ENCODE measurements at places on chromosomes 12 and 14. TPM values are rescaled to one million over a fixed set of nuclear protein-coding genes. Genes with fewer than 3 reads are reported as not detected.

- no peak for DNase-seq
These were observed 26.7 kb downstream of the TOGARAM1 start for GRCh38 chr14:44988694-44989093.

DNA sequence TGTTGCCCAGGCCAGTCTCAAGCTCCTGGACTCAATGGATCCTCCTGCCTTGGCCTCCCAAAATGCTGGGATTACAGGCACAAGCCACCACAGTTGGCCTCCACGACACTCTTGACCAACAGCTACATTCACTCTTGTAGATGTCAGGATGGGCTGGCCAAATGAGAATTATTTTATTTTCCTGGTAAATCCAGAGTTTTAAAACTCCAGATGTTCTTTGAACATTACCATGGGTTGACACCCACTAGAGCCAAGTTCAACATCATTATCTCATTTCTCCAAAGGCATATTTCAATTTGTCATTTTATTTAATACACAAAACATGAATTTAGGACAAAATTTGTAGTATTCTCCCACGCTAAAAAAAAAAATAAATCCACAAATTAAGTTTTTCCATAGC lies 56.5 kb upstream of the FOXN3 start:
- no peak for DNase-seq

DNA sequence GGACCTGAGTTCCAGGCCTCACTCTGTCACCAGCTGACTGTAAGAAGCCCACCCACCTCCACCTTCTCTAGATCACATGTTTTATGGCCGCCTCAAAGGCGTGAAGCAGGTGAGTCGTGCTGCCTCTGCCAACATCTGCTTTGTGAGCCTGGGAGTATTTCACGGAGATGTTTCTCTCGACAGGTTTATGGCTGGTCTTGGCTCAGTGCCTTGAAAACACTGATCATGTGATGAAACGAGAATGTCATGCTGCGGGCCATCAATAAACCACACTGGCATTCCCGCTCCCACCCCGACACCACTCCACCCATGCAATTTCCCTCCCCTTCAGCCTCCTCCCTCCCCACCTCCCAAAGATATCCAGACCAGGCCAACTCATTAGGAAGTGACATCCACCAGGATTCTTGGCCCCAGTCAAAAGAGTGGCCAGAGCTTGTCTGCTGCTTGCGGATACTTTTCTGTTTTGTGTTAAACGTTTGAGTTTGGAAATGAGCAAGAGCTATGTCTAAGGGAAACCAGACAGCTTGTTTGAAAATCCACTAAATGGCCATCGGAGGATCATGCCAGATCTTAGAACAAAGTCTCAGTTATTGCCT lies 53.8 kb upstream of the NTF3 start:
- DNase-seq, result no peak

- no peak for DNase-seq
These were observed 43.6 kb downstream of the LIN7A start for GRCh38 chr12:80894179-80894578.

DNA sequence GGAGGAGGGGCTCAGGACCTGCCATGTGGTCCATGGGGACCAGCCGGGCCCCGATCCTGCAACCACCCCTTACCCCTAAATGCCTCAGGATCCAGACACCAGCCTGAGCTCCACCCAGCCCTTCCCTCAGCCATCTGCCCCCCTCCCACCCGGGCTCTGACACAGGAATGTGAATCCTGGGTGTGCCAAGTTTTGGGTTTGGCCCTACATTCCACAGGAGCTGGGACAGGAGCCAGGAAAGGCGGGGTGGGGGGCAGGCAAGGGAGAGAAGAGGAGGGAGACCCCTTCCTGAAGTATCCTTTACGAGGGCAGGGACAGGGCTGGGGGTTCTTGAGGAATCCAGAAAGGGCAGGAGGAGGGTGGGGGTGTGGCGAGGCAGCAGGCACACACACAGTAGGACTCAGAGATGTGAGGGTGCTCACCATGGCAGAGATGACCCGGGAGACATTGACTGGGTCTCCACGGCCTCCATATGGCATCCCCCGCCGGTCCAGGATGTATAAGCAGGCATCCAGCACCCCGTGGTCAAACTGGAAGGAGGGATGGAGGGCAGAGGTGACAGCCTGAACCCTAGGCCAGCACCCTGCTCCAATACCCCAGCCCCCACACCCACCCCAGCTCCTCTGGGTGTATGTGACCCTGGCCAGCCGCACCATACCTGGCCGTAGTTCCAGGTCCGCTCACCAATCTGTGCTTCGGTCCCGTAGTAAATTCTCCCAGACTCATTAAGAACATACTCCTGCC lies 3.5 kb downstream of the TGM1 start:
- no peak for DNase-seq

DNA sequence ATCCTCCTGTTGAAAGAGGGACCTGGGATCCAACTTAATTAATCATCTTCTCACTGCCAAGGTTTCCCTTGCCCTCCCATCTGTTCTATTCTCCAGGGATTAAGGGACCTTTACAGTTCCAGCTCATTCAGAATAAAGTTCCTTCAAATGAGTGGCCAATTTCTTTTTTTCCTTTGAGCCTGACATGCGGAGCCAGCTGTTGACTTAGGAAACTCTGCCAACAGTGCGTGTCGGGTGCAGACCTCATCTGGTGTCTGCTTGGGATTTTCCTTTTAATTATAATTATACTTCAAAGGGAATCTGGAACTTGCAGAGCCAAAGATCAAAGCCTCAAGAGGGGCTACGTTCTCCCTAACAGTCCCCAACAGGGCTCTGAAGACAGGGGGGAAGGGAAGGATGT lies 64.8 kb downstream of the CCDC60 start:
- DNase-seq, result no peak

RNASE7 gene
- not detected for total RNA-seq

SYNDIG1L gene
- not detected for total RNA-seq

- DNase-seq, result no peak
These were observed 24.0 kb upstream of the LGR5 start for GRCh38 chr12:71415336-71416231.

ACOT6 gene
- not detected for total RNA-seq

- DNase-seq, result no peak
These were observed 6.0 kb downstream of the TMEM63C start for GRCh38 chr14:77187649-77188012.

- no peak for DNase-seq
These were observed 249.2 kb upstream of the BTG1 start for GRCh38 chr12:92394895-92395294.

- no peak for DNase-seq
These were observed 9.1 kb upstream of the RPAP3 start for GRCh38 chr12:47714826-47715386.

- DNase-seq, result peak; percentile 54
These were observed at the start of gene LRRK2 for GRCh38 chr12:40224439-40225291. LRRK2 (plus strand) TSS chr12:40224997; CDS start chr12:40225132, 135 bp downstream.

DNA sequence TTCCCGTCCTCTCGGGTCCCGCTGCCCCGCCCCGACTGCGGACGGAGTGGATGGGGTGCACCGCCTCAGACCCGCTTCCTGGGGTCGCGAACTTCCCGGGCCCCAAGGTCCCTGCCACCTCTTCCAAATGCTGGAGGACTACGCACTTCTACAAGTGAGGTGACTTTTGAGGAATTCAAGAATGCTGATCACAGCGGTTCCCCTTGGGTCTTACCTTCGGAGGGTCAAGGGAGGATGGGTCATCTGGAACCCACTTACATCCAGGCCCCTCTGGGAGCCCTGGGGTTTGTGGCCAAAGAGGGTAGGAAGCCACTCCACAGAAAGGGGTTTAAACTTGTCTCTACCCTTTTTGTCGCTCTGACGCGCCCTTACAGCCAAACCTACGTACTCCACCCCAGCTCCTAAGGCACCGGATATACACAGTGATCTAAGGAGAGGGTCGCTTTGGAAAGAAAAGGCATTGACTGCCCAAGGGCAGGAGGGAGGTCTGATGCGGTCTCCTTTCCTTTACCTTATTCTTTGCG lies 532 bp upstream of the PRKD1 start:
- no peak for DNase-seq

CMA1 gene
- total RNA-seq, result 0.51 TPM

GRCh38 chr14:69086537-69086936 lies 66.4 kb downstream of the DCAF5 start:
- DNase-seq, result no peak

SLC25A47 gene
- not detected for total RNA-seq

GRCh38 chr12:99122496-99122895 lies 477.4 kb downstream of the APAF1 start:
- DNase-seq, result no peak

- no peak for DNase-seq
These were observed 106.3 kb downstream of the RIN3 start for GRCh38 chr14:92619671-92620456.

ERG28 gene
- 16.5 TPM for total RNA-seq

DNA sequence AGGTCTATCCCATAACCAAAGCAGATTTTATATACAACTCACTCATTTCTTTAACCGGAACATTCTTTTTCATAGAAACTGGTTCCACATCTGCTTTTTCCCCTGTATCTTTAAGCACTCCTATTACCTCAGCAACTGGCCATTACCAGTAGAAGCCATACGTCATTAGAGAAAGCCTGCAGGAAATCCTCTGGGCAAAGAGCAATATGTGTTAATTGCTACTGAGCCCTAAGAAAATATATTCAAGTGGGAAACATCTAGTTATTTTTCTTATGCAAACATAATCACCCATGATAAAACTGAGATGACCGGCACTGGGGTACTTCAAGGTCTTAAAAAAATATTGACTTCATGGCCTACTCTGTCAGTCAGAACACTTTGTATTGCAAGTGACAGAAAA lies 28.2 kb upstream of the CPSF6 start:
- no peak for DNase-seq

GRIN2B gene
- total RNA-seq, result not detected

ZDHHC22 gene
- total RNA-seq, result not detected

DNA sequence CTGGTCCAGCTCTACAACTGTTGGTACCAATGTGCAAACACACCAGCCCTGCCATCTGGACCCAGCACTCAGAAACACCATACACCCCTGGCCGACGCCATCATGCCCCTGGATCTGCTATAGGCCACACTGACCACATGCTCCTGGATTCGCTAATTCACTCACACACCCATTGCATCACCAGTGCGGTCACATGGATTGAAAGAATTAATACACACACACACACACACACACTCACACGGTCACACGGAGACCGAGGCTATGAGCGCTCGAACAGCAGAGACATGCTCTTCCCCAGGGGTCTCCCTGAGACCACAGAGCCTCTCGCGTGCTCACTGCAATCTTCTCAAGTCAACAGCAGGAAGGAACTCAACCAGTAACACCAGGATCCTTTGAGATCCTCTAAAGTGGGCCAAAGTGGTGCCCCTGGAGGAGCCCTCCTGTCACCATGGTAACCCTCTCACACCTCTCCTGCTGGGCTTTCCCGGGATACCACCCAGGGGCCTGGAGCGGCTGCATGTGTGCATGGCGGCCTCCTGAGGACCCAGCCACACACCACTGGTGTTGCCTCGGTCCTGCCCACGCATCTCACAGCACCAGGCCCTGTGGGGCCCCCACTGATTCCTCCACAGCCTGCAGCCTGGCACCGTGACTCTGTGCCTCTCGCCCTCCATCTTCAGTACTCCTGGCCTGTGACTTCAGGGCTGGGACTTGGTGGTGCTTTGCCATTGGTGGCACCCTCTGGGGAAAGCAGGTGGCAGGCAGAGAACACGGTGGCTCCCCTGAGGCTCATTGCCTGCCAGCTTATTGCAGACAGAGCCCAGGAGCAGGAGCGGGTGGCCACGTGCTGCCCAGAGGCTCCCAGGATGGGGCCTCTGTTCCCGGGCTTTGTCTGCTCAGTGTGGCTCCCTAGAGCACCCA lies 15.1 kb downstream of the LRTM2 start:
- DNase-seq, result no peak

DNA sequence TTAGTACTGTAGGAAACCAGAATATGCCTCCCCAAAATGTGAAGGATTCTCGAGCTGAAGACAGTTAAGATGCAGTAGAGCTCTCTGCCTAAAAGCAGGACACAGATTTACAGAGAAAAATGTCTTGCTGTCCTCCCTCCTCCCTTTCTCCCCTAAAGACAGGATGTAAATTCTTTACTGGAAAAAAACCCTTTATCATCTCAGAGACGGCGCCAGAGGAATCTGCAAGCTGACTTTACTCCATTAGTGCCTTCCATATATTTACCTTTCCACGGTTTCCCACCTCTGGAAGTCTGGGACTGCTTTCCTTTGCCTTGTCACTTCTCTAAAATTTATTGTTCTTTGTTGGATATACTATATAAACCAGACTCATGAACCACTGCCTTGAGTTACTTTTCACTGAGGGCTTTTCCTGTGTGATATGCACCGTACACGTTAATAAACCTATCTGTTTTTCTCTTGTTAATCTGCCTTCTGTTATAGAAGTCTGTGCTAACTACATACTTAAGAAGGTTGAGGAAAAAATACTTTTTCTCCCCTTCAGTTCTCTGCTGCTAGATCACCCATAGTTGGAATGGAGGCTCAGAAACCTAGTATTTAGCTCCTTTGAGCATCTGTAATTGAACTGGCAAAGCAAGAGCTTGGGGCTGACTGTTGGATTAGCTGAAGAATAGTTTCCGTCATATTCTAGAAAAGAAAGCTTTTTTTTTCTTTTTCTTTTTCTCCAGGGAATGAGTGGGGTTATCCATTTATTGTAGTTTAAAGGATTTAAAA lies 99.9 kb downstream of the RAD51B start:
- DNase-seq, result no peak

DNA sequence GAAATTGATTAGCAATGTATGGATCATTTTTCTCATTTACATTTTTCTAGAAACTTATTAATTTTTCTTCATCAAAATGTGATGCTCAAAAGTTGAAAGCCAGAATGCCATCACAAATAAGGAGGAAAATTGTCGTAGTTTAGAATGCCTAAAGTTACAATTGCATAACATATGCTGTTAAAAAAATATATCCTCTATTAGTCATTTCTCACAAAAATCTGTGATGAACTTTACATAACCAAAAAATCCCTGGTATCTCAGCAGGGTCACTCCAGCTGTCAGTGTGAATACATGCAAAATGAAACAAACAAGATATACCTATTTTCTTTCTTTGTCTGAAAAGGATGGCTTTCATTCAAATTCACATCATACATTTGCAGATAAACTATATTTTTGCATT lies 358.9 kb downstream of the PAWR start:
- DNase-seq, result no peak

PTPRB gene
- not detected for total RNA-seq

DNA sequence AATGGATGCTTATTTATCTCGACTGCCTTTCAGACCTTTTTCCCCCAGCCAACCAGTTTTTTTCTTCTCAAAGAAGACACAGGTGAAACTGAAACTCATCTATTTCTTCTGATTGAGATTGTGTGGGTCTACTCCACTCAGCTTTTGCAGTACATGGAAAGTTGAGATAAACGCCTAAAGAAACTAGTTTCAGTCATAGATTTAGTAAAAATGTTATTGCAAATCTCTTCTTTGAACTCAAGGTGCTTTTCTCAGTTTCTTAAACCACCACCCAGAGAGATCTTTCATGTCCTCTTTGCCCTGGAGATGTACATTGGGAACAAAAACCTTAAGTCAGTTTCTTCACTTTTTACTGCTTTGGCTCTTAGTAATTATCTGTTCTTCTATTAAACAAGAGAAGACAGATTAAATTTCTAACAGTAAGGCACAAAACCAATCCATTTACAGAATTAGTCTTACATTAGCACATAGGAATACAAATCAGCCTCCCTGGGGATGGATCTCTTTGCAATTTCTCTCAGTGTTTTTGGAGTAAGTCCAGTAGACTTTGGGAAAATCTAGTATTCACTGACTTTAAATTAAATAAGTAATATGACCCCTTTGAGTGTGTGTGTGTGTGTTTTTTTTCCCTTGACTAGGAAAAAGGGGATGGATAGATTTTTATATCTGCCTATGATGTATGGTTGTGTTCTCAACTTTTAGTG lies 11.6 kb downstream of the FBXW8 start:
- no peak for DNase-seq
